Activated T-cell treated with anti-CD3 and anti-CD28 coated beads for 1 hour (primary cell): ENCODE measurements at places on chromosomes 5 and 9.

DNA sequence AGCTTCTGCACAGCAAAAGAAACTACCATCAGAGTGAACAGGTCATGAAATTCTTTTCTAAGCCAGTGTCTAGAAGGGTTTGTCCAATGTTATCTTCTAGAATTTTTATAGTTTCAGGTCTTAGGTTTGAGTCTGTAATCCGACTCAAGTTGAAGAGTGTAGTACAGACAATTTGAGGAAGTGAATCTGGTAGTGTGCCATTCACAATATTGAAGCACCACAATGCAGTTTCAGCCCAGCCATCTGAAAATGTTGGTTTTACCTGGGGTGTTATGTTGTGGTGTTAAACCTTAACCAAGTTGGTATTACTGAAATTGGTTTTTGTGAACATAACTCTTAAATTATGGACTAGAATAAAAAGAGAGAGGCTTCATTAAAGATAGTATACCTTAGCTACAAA lies 77.2 kb downstream of the ADAMTS16 start:
- DNase-seq, result no peak

DNA sequence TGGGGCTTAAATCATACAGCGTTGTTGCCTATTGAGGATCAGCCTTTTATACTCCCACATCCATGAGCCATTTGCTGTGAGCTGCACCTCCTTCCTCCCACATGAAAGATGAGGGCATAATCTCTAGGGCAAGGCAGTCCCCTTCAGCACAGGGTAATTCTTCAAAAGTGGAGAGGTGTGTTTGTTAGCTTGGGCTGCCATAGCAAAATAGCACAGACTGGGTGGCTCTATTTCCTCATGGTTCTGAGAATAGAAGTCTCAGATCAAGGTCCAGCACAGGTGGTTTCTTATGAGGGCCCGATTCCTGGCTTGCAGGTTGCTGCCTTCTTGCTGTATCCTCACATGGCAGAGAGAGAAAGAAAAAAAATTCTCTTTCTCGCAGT lies 121.8 kb upstream of the SLC12A2 start:
- DNase-seq, result no peak

DNA sequence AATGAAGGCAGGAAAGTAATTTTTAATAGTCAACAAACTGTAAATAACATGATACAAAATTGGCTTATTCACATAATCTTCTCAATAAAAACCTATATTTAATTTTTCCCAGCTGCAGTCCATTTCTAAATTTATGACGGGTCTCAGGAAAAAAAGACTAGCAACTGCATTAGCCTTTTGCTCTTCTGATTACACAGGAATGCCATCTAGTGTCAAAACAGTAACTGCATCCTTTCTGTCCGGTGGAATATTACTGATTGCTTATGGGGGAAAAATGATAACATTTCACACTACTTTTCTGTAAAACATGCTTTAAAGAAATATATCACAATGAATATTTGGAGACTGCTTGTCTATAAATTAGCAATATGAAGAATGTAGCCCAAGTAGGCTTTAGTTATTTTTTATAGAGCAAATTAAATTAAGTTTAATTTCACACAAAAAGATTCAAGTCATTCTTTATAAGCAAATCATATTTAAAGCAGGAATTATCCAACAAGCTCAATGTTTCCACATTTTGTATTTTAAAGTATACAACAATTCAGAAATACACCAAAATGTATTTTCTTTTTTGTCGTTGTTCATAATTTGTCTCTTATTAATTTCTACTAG lies 534.7 kb downstream of the CDH10 start:
- DNase-seq, result no peak

DNA sequence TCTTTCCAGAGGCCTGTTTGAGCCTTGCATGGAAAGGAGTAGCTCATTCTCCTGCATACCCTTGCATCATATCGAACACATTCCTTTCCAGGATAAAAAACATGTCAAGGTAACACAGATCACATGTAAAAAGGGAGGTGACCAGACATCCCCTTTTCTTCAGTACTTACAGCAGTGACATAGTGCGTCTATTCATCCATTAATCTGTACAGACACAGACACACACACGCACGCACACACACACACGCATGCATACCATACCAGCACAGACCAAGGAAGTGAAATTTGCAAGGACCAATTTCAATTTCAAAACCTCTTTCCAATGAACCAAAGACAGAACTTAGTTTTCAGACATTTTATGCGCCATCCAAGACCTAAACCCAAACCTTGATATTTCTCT lies 256.0 kb downstream of the PAPPA start:
- DNase-seq, result no peak

DNA sequence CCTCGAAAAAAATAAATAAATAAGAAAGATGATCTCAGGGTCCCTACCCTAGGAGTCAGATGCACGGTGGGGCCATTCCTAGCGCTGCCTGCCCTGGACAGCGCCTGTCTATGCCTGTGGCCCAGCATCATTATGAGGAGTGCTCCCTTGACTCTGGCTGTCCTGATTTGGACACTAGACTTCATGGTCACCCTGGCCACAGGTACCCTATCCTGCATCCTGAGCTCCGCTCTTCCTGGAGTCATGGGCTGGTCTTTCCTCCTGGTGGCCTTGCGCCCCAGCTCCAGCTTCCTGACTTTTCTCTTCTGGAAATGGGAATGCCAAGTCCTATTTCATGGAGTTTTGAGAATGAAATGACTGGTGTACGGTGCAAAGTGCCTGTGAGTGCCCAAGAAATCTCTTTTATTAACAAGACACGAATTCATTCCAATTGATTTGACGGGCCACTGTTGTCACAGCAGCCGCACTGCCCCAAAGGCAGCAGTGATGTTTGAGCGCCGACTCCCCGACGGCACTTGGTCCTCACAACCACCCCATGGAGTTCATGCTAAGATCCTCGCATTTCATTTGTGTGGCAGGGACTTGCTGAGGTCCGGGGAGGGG lies 564 bp upstream of the AIF1L start:
- DNase-seq, result no peak

- DNase-seq, result no peak
Measured at GRCh38 chr9:2872931-2873323, 29.0 kb upstream of the PUM3 start.

DNA sequence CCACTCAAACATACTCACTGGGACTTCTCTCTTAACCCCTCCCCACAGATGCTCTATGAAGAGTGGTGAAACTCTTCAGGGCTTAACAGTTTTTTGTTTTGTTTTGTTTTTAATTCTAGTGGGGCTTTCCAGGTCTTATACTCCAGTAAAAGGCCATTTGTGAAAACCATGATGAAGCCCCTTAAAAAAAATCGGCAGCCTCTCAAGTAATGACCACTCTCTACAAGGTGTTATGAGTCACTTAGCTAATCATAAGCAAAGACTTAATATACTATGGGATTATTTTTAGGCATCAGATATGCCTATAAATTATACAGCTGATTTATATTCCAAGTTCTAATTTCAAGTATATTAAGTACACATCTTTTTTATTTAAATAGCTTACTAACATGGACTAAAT lies 607.9 kb downstream of the RAB3C start:
- DNase-seq, result no peak

GRCh38 chr9:99135456-99135855 lies 30.5 kb downstream of the TGFBR1 start:
- no peak for DNase-seq

GRCh38 chr5:139985733-139986132 lies 57.4 kb downstream of the NRG2 start:
- DNase-seq, result no peak

GRCh38 chr5:158462349-158463114 lies 603.6 kb upstream of the CLINT1 start:
- DNase-seq, result no peak

DNA sequence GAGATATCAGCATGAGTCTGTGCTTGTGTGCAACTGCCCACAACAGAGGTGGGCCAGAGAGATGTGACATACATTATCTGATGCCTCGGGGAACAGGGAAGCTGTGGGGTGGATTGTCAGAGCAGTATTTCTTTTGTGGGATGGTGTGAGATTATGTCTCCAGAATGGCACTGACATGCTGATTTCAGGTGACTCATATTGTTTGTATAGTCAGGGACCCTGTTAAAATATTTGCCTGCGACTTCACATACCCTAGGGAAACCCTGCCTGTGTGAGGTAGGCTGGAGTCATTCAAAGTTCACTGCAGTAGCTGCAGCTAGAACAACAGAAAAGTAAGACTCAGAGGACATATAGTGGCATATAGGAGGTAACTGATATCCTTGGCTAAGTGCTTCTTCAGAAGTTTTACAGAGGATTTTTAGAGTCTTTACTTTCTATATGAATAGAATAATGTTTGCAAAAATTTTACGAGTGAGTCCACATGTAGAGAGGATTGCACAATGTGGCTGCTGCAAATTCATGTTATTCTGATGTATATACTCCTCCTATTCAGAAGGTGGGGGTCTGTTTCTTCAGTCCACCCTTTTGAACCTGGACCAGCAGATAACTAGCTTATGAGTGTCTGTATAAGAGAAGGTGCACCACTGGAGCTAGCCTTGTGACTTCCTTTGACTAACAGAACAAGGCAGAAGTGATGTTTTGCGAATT lies 89.3 kb downstream of the MACIR start:
- no peak for DNase-seq

DNA sequence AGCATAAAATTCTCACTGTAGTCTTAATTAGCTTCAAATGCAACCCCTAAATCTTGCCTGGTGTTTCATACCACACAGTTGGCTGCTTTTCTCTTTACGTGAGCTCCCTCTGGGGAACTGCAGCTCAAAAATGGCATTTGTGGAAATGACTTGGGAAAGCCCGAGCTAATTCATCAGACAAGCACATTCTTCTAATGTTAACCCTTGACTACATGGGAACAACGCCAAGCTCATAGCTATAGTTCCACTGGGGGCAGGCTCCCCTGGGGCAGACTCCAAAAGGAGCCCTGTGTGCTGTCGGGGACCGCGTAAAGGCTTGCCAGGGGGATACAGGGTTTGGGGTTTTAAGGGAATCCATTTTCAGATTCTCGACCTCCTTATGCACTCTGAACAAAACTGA lies 301.4 kb upstream of the DAP start:
- DNase-seq, result no peak

- DNase-seq, result no peak
Measured at GRCh38 chr9:130576176-130576575, 3.2 kb upstream of the FUBP3 start.

- DNase-seq, result no peak
Measured at GRCh38 chr5:59564895-59565294, 328.6 kb downstream of the PDE4D start.

GRCh38 chr9:128339761-128340690 lies at the start of gene SLC27A4:
Gene SLC27A4 (plus strand): TSS chr9:128340527. CDS start chr9:128343133, 2,606 bp downstream.
- peak; percentile 68 for DNase-seq

GRCh38 chr5:116646611-116647289 lies 72.1 kb upstream of the SEMA6A start:
- no peak for DNase-seq

GRCh38 chr5:10295619-10296326 lies 11.9 kb downstream of the CMBL start:
- DNase-seq, result no peak

DNA sequence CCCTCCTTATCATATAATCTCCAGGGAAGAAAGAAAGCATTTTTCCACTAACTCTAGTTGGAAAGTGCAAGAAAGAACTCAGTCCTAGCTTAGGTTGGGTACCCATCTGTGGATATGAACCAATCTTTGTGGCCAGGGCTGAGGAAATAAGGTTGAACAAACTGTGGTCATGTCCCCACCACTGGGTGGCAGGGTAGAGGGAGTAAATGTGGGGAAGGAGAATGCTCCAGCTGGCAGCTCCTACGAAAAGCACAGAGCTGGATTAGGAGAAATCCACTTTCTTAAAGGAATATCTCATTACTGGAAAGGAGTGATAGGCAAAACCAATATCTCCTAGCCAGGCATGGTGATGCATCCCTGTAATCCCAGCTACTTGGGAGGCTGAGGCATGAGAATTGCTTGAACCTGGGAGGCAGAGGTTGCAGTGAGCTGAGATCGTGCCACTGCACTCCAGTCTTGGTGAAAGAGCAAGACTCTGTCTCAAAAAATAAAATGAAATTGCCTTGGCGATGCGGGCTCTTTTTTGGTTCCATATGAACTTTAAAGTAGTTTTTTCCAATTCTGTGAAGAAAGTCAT lies 175.1 kb downstream of the CCDC192 start:
- no peak for DNase-seq

DNA sequence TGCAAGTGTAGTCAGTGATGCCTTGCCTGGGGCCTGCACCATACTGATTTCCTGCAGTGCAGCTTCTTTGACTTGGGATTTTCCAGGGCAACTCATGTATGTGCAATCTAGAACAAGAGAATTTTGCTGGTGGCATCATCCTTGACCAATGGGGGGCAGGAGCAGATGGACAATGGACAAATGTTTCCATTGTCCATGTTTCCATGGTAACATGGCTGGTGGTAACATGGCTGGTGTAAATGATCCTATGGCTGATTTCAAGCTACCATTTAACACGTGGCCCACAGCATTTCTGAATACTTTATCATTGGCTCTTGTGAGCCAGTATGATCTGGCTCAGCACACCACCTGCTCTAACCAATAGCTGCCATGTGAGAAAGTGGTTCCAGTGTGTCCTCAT lies 130.1 kb upstream of the OSMR start:
- DNase-seq, result no peak

DNA sequence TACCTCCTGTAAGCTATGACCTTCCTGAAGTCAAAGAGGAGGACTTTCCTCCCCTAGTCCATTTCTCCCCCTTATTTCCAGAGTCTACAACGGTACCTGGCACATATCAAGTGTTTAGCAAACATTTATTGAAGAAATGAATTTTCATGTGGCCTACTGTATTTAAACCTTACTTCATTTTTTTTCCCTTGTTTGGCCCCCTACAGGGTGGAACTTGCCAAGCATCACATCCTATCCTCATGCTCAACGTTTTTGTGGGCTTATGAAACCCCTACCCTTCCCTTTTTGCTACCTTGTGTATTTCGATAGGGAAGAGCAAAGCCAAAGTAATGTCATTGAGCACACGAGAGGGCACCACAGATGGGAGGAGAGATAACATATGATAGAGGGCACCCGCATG lies 1857.8 kb upstream of the WWC1 start:
- DNase-seq, result no peak

GRCh38 chr5:14929293-14930065 lies 57.9 kb upstream of the ANKH start:
- DNase-seq, result no peak

GRCh38 chr9:8651070-8651845 lies 851.7 kb upstream of the DMAC1 start:
- DNase-seq, result no peak

- DNase-seq, result no peak
Measured at GRCh38 chr9:69768101-69768500, 8.3 kb upstream of the PTAR1 start.

- DNase-seq, result no peak
Measured at GRCh38 chr9:121830441-121831140, 179.2 kb downstream of the DAB2IP start.

- no peak for DNase-seq
Measured at GRCh38 chr9:15370466-15371447, 51.9 kb upstream of the SNAPC3 start.

GRCh38 chr5:82362636-82363035 lies 84.5 kb upstream of the RPS23 start:
- DNase-seq, result no peak

DNA sequence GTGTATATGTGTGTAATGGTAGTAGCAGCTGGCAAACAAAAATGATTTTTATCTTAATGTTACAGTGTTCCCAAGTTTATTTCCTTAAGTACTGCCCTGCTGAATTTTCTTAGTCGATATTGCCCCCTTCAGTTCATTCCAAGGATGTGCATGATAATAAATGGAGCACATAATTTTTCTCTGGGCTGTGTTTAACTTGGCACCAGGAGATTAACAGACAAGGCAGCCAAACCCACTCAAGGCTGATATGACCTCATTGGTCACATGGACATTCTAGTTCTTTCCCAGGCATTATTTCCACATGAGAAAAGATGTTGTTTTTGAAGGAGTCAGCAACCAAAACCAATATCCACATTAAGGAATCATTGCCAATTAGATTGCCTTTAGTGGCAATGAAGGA lies 61.8 kb downstream of the COX7C start:
- no peak for DNase-seq
